ENCODE measurements at places on chromosomes 5 and 9.

DNA sequence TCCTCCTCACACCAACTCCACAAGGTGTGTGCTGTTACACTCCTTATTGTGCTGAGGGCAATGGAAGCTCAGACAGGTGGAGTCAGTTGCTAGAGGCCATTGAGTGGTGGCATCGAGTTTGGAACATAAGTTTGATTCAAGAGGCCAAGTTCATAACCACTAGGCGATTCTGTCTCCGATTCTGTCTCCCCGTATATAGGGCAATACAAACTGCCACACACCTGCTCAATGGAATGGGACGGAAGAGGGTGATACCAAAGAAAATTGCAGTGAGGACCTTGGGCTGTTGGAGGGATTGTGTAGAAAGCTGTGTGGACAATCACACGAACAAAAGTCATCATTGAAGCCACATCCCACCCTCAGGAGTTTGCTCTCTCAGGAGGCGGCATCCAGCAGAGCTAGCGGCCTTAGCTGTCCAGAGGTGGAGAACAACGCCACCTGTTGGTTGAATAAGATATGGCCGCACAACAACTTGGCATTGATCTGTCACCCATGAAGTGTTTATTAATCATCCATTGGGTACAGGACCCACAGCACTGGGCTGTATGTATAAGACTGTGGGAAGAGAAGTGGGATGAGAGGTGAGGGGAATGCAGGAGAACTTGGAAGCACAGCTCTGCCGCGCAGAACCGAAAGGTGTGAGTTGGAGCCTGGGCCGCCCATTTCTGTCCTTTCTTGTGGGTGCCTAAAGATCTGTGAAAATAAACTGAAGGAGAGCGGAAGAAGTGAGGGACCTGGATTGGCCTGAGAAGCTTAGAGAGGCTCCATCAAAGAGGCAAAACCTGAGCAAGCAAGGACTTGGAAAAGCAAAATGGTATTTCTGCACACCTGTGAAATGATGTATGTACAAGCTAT lies 16.1 kb upstream of the NEUROG1 start:
- DNase-seq = peak; percentile 52

DNA sequence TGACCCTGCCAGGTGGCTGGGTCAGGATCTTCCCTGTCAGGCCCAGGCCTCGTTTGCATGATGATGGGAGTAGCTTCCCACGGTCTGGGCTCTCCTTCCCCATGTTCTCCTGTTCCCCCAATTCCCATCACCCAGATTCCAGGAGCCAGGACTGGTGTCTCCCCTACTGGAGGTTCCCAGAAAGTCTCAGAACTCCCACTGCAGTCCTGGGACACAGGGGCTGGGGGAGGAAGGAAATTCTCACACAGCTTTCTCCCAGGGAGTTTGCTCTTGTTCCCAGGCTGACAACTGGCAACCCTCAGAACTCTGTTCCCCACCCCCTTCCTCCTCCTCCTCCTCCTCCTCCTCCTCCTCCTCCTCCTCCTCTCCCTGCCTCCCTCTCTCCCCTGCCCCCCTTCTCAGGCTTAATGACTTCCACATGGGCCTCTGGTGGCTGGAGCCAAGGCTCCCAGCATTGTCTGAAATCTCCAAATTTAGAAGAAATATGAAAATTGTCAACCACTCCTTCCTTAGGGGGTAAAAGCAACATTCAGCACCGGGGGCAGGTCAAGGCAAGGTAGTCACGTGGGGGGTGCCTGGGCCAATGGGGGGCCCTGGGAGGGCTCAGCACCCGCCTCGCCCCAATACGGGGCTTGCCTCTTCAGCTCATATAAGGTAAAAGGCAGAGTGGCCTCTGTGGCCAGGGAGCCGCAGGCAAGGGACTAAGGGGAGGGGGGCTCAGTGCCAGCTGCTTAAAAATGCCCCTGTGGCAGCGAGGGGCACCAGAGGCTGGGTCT lies 27.3 kb upstream of the IL17B start:
- no peak for DNase-seq

DNA sequence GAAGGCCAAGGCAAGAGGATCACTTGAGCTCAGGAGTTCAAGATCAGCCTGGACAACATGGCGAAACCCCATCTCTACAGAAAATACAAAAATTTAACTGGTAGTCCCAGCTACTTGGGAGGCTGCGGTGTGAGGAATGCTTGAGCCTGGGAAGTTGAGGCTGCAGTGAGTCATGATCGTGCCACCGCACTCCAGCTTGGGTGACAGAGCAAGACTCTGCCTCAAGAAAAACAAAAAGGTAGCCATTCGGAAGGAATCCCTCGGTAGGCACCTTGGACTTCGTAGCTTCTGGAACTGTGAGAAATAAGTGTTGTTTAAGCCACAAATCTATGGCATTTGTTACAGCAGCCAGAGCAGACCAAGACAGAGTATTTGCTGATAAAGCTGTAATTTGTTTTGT lies 174.2 kb downstream of the DCP2 start:
- DNase-seq = no peak

GRCh38 chr9:34654323-34655051 lies 2.5 kb downstream of the IL11RA start:
- no peak for DNase-seq

GRCh38 chr5:34505731-34506130 lies 150.4 kb upstream of the RAI14 start:
- DNase-seq = no peak

- DNase-seq = no peak
These were observed 67.1 kb upstream of the SH3PXD2B start for GRCh38 chr5:172521338-172521932.

- no peak for DNase-seq
These were observed 227.9 kb upstream of the KLF9 start for GRCh38 chr9:70642341-70642740.

DNA sequence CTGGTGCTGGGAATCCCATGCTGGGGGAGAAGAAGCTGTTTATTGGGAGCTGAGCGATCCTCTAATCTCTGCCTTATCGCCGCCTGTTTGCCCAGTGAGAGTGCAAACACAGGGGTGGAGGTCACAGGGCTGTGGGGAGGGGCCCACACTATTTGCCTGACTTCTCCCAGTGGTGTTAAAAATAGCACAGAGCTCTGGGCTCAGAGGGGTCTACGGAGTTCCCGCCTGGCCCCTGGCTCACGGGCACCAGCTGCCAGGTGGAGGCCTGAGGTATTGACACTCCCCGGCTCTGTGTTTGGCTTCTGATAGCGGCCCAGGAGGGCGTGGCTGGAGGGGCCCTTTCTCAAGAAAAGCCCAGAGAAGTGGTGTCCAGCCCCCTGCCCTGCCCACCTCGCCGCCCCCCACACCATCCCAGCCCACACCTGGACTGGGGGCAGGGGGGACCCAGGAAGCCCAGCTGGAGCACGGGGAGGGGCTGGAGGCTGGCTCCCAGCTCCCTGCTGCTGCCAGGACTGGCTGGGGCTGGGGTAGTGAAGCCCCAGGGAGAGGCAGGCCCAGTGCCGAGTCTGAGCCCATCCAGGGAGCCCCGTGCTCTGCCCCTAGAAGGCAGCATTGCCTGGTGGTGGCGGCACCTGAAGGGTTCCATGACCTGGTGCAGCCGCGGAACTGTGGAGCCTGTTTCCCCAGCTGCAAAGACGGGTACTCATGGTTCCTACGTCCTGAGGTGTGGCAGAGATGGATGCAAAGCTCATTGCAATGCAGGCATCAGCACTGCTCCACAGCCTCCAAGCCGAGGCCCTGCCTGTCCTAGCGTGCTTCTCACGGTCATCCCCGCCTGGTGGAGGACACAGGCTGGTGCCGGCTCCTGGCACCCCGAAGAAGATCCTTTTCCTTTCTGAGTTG lies 35.7 kb upstream of the EGFL7 start:
- DNase-seq = no peak

GRCh38 chr5:94481059-94481458 lies 137.3 kb downstream of the KIAA0825 start:
- no peak for DNase-seq

- no peak for DNase-seq
These were observed 326.6 kb downstream of the ARL15 start for GRCh38 chr5:53983568-53984460.

DNA sequence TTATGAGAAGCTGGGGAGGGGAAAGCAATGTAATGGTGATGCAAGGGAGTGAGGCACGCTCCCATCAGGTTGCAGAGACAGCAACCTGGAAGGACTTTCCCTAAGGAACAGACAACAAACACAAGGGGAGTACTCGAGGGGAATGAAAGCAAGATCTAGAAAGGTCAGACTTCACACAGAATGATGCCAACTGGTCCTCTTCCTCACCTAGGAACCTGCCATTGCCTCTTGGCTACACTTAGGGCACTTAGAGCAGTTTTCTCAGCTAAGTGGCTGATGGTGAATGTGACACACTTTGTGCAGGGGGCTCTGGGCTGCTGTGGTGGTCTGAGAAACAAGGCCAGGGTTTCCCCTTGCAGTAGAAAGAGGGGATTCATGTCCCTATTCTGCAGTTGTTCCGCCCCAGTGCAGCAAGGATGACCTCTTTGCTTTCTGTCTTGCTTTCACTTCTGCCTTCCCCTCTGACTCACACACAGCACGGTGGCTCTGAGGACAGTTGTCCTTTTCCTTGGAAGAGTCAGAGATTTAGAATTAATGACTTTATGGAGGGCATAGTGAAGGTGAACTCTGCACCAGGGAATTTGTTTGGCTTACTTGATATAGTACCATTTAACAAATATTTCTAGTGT lies 394.0 kb upstream of the KLF4 start:
- peak; percentile 42 for DNase-seq

- DNase-seq = no peak
These were observed 42.9 kb upstream of the MEF2C start for GRCh38 chr5:88925692-88926490.

GRCh38 chr9:34169125-34169524 lies 9.7 kb upstream of the UBAP1 start:
- DNase-seq = no peak

DNA sequence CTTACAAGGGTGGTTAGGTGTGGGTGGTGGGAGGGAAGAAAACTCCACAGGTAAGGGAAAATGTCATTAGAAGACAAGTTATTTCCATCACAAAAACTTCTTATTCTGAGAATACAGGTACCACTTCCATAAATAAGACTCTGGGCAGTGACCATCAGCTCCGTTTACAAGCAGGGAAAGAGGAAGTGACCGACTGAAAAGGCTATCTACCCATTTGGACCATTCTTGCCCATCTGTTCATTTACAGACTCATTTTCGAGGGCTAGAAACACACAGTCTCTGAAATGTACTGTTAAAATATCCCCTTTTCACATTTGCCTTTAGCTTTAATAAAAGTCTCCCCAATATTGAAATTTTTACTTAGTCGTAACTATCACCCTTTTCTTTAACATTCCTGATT lies 79.5 kb downstream of the TTC39B start:
- DNase-seq = no peak

GRCh38 chr5:67876371-67876770 lies 339.2 kb upstream of the PIK3R1 start:
- no peak for DNase-seq

DNA sequence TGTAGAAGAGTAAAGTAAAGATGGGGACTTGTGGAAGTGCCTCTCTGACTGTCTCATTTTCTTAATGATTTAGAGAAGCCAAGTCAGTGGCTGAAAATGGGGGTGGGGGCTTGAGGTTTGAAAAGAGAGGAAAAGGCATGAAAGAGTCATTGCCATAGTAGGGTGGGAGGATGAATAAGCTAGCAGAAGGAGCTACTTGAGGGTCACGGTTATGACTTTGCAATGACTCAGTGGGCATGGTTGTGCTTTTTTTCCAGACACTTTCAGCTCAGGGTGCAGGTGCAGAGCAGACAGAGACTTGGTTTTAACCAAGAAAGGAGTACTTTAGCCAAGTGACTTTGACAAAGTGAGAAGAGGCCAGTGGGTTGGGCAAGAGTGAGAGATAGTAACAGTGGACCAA lies 117.8 kb downstream of the PTTG1 start:
- no peak for DNase-seq

DNA sequence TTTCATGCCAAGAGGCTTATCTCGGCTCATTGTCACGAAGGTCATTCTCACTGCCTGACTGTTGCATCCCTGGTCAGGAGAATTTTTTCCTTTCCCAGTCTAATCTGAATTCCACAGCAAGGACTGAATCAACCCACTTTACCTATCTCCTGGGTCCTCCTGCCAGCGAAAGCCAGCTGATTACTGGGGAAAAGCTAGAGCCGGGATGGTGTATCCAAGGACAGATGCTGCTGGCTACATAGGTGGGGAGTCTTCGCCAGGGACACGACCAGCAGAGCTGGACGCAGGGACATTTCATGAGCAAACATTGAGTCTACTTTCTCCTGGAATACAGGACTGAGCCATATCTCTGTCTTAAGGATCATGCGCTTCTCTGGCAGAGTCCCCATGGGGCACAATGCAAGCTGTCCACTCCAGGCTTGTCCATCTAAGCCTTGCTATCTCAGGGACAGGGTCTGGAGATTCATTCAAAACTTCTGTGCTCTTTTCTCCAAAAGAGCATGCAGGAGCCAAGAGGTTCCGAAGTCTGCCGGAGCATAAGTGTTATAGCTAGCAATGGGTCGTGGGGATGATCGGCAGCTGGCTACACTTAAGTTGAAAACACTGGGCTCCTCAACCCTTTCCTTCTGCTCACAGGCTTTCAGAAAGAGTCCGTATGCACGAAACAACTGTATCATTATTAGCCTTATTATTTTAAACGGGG lies 6.5 kb upstream of the HAND1 start:
- DNase-seq = no peak

DNA sequence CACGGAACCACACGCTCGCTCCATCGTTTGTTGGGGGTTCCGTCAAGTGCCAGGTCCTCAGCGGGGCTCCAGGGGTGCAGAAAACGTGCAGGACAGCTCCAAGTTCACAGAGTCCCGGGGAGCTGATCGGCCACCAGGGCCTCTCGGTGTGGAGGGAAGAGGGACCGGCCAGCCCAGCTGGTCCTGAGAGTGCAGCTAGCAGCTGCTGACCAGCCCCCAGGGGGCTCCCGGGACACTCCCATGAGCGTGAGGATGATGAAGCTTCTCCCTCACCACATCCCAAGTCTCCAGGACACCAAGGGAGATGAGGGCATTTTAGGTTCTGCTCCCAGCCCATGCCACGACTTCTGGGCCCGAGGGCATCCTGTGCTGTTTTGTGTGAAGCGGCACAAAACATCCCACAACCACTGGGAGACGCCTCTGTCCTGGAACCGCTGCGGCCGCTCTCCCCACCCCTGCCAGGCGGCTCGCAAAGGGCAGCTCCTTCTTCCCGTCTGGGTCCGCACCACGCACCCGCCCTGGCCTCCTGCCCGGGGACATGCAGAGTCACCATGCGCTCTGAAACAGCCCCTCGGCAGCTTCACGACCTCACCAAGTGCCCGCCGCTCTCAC lies 67.5 kb upstream of the IRX4 start:
- no peak for DNase-seq

DNA sequence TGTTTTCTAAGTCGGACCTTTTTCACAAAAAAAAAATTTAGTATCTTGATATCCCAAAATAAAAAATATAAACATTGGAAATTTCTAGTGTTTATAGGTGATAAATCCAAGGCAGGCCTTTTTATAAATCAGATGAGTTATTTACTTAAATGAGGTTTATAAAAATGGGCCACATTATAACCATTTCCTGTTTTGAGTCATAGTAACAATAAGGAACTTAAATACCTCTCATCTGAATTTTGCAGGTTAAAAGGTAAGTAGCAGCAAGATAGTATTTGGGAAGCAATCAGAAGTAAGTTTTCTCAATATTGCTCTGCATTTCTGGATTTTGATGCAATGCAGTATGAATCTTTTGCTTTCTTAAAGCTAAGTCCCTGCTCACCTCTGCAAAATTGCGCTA lies 3.9 kb downstream of the SPTAN1 start:
- no peak for DNase-seq

Measured in CD4-positive, alpha-beta T cell treated with Interleukin-1 beta for 1 hour (primary cell).